Fibroblast of lung (primary cell): ENCODE measurements at places on chromosomes 5 and 9.
A peak's percentile ranks its signal among the peaks of the same experiment; 100 is the strongest.

- DNase-seq, result peak; percentile 83
These were observed 34.4 kb upstream of the PALM2AKAP2 start for GRCh38 chr9:109745335-109746283.

DNA sequence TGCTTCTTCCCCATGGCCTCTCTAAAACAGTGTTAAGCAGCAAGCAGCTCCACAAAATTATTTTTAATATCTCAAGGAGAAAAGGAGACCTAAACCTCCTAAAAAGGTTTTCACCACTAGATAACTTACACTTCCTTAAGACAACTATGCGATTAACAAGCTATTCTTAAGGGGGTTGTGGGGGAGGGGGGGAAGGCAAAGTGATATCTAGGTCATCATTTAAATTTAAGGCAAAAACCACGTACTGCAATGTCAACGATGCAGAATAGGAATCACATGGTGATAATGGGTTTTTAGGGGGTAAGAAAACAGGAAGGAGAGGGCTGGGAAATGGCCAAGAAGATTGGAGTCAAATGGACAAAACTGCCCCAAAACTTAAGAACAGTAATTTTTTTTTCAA, 32.6 kb downstream of the CSNK1A1 start:
- DNase-seq, result no peak

DNA sequence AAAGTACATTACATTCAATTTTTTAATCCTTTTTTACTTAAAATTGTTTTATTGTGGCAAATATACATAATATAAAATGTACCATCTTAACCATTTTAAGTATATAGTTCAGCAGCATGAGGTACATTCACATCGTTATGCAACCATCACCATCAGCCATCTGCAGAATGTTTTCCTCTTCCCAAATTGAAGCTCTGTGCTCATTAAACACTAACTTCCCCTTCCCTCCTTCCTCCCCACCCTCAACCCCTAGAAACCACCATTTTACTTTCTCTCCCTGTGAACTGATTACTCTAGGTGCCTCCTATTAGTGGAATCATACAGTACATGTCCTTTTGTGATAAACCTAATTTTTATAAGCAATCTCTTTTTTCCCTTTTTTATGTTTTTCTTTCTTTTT, 15.6 kb downstream of the TEX53 start:
- DNase-seq, result no peak

DNA sequence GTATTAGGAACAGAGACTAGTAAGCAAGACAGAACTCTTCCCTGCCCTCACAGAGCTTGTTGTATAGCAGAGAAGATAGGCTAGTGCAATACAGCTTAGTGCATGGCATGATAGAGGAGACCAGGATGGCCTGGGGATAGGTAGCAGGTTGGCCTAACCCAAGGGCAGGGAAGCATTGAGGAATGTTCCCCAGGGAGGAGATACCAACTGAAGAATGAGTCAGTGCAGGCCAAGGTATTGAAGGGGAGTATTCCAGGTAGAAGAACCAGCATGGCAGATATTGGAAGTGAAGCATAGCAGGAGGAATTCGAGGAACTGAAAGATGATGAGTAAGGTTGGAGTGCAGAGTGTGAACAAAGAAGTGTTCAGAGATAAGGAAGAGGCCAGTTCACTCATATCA, 138.6 kb upstream of the DHFR start:
- DNase-seq, result no peak

DNA sequence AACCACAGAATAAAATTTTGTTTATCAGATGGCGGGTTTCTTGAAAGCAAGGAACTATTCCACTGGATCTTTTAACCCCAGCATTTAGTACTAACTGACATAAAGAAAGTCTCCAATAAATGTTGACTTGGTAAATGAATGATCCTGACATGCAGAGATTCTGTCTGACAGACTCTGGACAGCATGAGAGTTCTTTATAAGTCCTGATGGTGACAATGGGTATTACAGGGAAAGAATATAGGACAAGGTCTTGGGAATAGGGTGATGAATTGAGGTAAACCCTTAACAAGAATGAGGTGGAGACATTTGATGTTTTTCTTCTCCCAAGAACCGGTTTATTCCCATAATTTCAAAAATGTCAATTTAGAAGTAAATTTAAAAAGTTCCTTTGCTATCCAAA, 453.9 kb downstream of the TUSC1 start:
- DNase-seq, result no peak

GRCh38 chr5:138282920-138283742, 8.7 kb upstream of the GFRA3 start:
- DNase-seq, result peak; percentile 65

DNA sequence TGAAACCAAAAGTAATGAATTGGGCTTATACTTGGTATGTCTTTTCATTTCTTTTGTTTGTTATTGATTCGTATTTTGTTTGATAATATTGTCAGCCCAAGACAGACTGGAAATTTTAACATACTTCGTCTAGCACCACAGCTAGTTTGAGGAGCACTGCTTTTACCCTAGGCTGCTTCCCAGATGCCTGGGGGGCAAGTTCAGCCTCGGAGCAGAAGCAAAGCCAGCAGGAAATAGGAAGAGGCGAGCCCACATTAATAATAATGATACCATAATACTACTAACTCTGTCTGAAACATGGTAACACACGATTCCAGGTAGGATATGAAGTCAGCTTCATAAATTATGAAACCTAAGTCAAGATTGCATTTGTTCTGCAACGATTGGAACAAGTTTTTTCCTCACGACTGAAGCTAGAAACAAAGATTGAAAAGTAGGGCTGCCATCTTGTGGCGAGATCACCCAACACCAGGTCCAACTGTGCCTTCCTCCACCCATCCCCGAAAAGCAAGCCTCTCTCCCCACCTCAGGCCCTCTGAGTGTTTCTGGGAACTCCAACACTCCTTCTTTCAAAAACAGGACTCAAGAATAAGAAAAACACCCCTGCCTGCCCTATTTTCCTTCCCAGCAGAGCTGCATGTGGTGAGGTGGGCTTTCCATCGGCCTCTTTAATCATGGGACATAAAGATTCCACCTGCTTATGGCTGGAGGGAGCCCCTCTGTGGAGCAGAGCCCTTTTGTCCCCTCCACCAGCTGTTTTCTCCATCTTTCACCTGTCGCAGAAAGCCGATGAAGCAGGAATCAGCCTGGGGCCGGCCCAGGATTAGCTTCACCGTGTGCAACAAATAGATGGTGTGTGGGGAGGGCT, 236.4 kb downstream of the CAAP1 start:
- peak; percentile 4 for DNase-seq

DNA sequence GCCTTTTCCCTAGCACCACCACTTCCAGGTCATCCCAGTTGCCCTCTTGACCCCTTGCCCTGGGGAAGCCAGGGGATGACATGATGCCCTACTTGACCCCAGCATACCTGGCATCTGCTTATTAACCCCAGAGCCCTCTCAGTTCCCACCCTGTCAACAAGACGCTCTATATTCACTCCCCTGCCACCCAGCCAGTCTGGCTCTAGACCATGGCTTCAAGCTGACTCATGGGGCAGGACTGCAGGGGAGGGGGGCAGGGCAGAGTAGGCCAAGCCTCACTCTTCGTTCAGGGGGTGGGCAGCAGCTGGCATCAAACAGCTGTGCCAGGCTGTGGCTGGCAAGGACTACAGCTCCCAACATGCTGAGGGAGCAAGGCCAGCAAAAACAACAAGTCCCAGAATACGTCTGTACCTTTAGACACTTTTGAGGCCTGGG, 5.3 kb downstream of the ATOSB start:
- peak; percentile 64 for DNase-seq

DNA sequence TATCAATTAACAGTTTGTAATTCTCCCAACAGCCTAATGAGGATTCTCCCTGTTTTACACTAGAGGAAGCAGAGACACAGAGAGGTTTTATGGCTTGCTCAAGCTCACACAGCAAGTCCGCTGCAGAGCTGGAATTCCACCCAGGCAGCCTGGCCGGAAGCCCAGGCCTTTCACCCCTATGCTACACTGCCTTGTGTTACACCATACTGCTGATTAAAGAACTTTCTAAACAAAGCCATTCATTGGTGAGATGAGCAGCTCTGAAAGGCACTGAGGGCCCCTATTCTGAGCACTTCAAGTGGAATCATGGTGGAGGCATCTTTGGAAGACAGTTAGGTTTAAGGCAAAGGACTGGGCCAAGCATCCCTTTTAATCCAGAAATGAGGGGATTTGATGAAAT, 14.7 kb upstream of the LARP1 start:
- peak; percentile 63 for DNase-seq

- peak; percentile 76 for DNase-seq
These were observed 127.6 kb upstream of the NMUR2 start for GRCh38 chr5:152532714-152533113.

DNA sequence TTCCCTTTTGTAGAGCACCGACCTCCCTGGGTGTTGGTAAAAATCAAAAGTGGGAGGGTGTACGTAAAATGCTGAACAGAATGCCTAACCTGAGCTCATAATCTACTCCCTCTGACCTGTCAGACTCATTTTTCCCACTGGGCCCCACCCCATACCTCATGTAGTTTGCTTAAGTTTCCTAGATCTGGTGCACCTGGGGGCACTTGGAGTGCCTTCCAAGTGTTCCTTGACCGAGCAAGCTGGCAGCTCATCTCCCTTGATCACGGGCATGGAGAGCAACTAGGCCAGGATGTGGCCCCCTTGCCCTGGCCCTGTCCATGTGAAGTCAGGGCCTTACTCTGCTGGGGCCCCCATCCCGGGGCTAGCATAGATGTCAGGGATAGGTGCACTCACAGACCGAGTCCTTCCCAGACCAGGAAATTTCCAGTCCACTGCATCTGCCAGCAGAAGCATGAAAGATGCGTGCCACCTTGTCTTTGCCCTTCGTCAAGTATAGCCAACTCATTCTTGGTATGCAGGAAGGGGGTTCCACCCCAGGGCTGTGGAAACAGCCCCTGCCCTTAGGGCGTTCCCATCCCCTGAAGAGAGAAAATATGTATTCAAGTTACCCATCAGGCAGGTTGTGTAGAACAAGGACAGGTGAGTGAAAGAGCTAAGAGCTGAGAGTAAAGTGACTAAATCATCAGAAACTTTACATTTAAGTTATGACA, 41.9 kb downstream of the SLC22A5 start:
- DNase-seq, result no peak

DNA sequence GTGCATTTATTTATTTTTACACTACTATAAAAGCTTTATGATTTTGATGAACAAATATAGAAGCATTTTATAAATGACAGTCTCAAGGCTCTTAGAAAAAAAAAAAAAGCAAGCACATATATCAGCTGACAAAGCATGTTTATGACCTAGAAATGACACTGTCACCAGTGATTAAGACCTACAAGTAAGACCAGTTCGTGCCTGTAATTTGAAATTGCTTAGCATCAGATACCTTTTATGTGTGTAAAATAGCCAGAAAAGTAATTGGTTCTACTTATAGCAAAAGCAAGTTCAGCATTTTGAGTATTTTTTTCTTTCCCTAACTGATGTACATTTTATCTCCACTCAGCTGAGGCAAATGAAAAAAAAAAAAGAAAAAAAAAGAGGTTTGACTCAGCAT, 808.4 kb downstream of the CDH18 start:
- DNase-seq, result no peak

DNA sequence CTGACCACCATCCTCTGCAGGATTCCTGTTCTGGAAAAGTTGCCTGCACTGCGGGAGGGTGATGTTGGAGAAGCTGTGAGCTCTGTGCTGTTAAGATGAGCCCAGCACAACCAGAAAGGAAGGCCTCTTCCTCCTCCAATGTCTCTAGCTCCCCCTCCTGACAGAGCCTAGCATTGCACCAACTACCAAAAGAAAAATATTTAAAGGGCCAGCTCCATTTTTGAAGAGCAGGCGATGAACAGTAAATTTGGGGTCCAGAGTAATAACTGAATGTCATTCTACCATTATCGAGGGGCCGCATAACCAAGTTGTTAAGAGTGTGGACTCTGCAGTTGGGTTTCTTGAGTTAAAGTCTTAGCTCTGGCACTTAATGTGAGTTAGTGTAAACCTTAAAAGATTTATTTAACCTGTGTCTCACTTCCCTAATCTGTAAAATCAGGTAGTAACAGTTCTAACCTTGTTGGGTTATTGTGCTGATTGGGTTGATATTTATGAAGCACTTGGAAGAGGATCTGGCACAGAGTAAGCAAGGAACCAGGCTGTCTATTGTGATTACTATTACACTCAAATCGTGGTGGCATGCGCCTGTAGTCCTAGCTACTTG, 3.9 kb downstream of the TEX53 start:
- DNase-seq, result peak; percentile 63

DNA sequence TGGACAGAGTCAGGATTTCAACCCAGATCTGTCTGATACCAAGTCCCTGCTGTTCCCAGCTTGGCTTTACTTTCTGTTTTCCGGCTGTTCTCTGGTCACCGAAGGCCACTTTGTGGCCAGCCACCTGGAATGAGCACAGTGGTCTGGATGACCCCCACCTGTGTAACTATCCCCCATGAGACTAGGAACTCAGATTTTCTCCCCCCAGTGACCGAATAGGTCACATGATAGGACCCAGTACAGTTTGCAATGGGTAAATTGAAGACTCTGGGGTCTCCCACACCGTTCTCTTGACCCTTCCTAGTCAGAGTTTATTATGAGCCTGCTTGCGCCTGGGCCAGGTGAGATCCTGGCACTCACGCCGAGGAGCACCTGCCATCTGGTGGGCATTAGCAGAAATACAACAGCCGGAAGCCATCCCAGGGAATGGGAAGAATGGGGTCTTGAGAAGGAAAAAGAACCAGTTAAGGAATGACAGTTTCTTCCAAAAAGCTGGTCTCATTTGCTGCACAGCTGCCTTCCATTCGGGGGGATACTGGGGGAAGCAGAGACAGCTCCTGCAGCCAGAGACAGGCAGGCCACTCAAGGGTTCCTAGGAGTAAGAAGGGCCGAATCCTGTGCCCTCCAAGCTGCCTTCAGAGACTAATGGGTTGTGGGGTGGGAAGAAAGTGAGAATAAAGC, 7.1 kb downstream of the PHYHD1 start:
- DNase-seq, result peak; percentile 33

GRCh38 chr9:93864840-93865239, 90.3 kb downstream of the BARX1 start:
- no peak for DNase-seq

GRCh38 chr5:80282054-80282453, 26.2 kb upstream of the SERINC5 start:
- DNase-seq, result no peak

- peak; percentile 61 for DNase-seq
These were observed 63.6 kb downstream of the CCDC192 start for GRCh38 chr5:127766676-127767335.

- peak; percentile 41 for DNase-seq
These were observed 16.8 kb downstream of the SIL1 start for GRCh38 chr5:139181322-139181730.

GRCh38 chr9:110429453-110429852, 91.8 kb upstream of the TXNDC8 start:
- peak; percentile 16 for DNase-seq

DNA sequence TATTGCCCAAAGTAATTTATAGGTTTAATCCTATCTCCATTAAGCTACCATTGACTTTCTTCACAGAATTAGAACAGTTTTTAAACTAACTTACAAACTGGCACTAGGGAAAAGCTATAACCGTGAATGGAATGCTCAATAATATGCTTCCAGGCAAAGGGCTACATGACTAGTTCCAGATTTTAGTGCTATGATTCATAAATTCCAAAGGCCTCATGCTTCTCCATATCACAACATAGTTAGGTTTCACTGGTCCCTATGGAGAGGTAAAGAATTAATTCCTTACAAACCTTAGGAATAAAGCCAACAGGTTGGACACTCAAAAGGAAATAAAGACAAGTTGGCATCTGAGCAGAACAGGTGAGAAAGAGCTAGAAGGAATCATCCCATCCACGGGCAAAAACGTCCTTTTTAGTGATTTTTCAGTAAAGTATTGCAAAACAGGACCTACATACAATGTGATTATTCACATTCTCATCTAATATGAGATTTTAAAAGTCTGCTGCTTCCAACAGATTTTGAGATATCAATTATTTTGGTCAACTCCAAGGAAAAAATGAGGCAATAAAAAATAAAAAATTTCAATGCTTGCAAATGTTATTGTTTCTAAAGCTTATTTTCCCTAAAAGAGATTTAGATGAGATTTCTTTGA, 97.0 kb upstream of the TARS1 start:
- peak; percentile 86 for DNase-seq
